Smooth muscle cell of the brain vasculature (primary cell): ENCODE measurements at places on chromosomes 3 and 15.

DNA sequence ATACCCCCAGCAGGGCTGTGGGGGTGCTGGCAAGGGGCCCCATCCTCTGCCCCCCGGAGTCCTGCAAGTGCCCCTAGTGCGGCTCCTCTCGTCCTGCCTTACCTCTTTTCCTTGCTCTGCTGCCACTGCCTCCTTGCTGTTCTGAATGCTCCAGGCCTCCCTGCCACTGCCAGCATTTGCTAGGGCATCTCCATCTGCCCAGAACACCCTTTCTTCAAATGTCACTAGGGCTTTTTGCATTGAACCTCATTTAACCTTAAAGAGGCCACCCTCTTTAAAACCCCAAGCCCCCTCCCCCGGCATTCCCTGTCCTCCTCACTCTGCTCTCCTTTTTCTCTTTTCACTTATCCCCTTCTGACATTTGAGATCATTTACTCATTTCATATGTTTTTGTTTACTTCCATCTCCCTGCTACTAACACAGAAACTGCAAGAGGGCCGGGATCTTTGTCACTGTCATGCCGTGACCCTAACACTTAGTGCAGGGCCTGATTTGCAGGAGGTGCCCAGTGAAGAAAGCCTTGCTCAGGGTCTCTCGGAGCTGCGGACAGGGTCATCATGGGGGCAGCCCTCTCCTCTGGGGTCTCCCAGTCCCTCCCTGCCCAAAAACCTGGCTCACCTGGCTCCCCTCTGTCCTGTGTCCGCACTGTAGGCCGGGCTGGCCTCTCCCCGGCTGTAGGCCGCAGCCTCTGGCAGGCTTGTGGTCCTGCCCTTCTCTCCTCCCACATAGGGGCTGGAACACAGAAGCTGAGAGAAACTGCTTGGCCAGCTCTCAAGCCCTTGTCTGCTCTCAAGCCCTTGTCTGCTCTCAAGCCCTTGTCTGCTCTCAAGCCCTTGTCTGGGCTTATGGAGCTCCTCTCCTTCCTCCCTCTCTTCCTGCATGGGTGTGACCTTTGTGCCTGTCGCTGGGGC lies at the start of gene ACOX2:
Gene ACOX2 (minus strand): TSS at position 690 of the 911 bp plus-strand sequence. CDS start 2,084 bp downstream, outside the sequence.
- no peak for DNase-seq

DNA sequence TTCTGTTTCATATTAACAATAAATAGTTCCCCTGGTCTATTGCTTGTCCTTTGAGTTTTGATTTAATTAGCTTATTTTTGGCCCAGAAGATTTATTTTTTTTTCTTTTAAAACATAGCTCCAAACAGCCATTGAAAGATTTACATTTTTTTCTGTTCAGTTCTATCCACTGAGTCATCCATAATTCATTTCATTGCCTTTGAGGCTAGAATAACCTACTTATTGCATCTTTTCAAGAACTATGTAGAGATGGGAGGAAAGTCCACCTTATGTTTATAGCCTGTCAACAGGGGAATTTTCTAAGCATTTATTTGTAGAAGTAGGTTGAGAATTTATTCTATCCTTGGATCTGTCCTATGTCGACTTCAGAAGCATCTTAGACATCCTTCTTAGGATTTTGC lies 53.4 kb upstream of the CHD2 start:
- DNase-seq, result no peak

- DNase-seq, result no peak
These were observed 31.4 kb upstream of the PRTG start for GRCh38 chr15:55774113-55774970.

DNA sequence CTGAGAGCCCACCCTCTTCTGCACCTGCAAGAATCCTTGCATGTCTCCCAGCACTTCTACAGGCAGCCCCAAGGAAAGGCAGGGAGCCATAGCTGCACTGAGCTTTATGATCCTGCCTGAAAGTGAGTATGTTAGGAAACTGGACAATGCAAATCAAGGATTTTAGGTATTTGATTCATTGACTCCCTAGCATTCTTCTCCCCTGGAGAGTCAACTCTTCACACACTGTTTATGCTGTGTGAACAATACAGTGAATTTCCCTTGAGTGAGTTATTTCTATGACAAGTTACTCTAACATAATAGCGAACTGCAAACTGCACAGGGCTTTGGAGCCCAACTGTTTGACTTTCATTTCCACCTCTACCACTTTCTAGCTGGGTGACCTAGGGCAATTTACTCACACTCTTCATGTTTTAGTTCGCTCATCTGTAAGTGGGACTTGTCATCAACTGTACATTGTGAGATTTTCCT lies 96.0 kb upstream of the PHLDB2 start:
- no peak for DNase-seq

GRCh38 chr3:10558736-10559135 lies 53.4 kb upstream of the ATP2B2 start:
- DNase-seq, result no peak
